ENCODE measurements at places on chromosomes 13 and 19.

DNA sequence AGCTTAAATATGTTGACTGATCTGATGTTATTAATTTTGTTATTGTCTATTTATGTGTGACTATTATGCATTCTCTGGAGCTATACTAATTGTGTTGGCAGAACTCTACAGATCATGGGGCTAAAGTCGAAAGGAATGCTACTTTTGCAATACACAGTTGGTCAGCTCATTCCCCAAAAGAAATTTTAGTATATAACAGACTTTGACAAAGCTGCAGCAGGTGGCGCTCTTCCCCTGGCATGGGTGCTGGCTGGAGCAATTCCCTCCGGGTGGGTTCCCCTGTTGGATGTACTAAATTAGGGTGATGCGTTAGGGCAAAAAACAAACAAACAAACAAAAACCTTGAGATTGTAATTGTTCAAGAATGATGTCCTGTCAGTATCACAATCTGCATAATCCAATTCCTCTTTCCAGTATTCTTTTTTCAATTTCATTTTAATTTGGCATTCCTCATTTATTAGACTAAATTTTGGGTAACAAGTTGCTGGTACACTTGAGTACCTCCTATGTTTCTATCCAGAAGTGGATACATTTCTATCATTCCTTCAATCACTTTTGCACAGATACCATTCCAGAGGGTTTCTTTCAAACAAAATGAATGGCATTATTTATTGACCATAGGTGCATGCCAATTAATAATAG is 322.8 kb upstream of the EDNRB start:
- DNase-seq = peak; percentile 30

GRCh38 chr19:34220472-34221063 is 33.8 kb upstream of the GARRE1 start:
- peak; percentile 68 for DNase-seq

DNA sequence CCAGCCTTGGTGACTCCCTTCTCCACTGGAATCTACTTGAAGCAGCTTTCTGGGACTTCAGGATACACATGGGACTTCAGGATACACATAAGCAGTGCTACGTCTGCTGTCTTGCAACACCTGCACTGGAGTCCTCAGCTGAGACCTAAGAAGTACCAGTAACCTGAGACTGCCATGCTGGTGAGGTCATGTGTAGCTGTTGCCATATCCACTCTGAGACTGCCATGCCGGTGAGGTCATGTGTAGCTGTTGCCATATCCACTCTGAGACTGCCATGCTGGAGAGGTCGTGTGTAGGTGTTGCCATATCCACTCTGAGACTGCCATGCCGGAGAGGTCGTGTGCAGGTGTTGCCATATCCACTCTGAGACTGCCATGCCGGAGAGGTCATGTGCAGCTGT is 937.9 kb downstream of the EFNB2 start:
- DNase-seq = no peak

- DNase-seq = no peak
These were observed 12.7 kb upstream of the GAS6 start for GRCh38 chr13:113876346-113877148.

GRCh38 chr13:97460004-97460775 is 26.2 kb downstream of the RAP2A start:
- DNase-seq = no peak

DNA sequence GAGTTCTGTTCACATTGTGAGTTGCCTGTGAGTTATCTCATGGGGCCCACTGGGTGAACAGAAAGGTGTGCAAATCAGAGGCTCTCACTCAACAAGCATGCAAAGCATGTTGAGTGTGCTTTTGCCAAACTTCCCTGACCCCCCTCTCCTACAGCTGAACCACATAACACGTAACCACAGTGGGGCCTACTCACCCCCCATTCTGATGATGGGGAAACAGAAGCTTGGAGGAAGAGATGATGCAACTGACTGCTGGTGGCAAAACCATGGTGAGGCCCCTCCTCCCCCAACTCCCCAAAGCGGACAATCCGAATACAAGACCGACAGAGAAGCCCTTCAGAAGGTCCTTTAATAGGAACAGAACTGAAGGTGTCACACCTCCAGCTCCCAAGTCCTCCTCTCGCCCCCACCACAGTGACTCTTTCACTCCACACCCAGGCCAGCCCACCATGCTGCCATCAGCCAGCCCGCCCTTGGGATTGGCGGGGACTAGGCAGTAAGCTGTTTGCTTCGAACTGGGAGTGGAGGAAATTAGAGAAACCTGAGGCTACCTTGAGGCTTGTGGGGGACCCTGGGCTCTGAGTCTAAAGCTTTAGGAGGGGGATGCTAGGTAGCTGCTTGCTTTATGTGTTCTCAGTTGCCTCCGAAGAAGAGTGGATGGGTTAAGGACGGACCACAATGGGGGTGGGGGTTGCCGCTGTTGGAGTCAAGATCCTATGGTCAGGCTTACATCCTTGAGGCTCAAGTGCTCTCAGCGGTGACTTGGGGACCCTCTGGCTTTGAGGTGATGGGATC is 3.8 kb downstream of the ZNF784 start:
- DNase-seq = no peak

DNA sequence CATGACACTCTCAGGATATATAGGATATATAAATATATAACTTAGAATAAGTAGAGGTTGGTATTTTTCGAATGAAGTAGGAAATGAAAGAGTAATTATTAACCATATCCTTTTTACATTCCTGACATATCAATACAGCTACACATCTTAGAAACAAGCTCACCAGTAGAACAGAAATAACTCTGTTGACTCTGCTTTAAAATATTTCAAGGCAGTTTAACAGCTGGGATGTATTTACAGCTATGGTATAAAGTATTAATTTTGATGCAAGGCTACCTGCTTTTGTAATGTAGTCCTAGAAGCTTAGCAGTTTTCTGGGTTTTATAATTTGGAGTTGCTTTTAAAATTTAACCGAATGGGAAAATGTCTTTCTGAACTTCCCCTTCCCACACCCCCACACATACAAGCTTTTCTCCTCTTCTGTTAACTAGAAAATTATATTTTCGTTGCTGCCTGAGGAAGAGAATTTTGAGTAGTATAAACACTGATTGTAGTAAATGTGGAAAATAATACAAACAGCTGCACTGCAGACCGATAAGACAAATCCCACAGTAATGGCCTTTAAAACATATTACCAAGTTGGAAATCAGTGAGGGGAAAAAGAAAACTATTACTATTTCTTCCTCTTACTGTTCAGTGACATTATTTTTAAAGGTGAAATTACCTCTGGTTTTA is 147.7 kb downstream of the GGACT start:
- DNase-seq = peak; percentile 70

- DNase-seq = no peak
These were observed 24.2 kb downstream of the RASA3 start for GRCh38 chr13:114108141-114108761.

Data from EL (cell line).